ENCODE measurements at places on chromosomes 1 and 21.

DNA sequence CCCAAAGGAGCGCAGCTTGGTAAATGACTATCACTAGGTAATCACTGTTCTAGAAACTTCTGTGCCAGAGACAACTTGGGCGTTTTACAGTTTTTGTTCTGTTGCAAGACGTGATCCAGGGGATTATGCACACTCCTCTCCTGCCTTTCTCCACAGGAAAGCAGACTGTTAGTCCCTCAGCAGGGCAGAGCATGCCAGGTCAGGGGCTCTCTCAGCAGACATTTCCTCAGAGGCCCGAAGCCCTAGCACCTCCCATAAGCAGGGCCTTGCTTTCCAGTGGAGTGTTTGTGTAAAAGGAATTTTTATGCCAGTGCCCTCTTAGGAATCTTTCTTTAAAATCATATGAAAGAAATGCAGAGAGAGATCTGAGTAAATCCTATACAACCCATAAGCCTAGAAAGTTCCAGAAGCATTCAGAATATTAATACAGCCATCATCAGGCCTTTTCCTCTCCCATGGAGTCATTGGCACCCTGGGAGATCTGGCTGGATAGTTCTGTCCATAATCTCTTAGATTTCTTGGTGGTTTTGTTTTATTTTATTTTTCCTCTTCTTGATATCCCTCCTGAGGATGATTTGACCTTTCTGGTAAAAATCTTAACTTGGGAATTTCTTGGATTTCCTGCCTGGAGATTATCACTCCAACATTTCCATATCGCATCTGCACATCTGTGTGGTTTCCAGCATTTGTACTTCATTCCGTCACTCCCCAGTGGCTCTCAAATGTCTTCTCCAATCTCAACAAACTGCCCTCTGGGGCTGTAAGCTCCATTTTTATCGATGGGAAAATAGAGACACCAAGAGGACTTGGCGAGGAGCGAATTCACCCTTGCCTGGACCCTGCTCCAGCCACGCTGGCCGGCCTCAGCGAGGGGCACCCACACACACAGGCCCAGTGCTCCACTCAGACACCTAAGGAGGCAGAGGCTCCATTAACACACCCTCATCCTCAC is 116.1 kb downstream of the PSMG1 start:
- DNase-seq: no peak

DNA sequence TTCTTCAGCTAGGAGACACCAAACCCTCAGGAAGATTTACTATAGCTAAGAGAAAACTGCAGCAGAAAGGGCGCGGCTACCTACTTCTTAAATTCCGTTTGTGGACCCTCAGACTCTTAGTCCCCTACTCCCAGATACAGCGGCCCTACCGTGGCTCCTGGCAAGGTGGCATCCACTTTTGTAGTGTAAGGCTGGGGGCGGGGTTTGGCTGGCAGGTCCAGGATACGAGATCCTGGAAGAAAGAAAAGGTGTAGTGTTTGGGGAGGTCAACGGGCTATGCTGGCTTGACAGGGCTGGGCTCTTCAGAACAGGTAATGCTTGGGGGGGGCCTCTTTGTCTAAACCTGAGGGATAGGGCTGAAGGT is 280 bp downstream of the CREB3L4 start:
- no peak for DNase-seq

GRCh38 chr1:21625390-21626190 is 43.6 kb downstream of the RAP1GAP start:
- DNase-seq: no peak

DNA sequence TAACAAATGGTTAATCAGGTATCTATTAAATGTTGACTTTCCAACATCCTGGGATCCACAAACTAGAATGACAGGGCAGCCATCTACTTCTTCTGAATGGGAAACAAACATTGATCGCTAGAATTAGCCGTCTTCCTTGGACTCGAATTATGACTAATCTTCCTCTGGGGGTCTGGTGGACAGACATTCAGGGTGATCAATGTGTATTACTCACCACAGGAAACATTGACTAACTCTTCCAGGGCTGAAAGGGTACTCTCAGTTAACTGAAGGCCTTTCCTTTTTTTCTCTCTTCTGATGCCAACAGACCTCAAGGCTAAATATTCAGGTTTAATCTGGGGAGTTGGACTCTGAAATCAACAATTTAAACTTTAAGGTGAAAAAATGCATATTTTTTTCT is 9.5 kb downstream of the NOL9 start:
- no peak for DNase-seq

GRCh38 chr1:56322211-56322610 is 257.2 kb downstream of the PLPP3 start:
- no peak for DNase-seq

DNA sequence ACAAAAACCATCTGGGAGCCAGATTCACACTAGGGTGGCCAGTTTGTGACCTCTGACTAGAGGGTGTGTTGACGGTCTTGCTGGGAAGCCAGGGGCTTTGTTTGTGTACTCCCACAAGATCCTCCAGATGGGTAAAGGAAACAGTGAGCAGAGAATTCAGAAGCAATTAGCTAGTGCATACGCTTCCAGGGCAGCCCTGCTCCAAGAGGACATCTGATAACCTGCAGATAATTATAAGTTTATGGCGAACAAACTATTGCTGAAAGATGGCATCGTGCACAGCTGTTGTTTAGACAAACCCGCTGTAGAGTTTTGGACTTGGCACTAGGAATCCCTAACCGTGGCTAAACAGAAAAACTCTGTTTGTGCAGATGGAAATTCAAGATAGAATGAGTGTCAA is 326.4 kb downstream of the TGFB2 start:
- DNase-seq: no peak

DNA sequence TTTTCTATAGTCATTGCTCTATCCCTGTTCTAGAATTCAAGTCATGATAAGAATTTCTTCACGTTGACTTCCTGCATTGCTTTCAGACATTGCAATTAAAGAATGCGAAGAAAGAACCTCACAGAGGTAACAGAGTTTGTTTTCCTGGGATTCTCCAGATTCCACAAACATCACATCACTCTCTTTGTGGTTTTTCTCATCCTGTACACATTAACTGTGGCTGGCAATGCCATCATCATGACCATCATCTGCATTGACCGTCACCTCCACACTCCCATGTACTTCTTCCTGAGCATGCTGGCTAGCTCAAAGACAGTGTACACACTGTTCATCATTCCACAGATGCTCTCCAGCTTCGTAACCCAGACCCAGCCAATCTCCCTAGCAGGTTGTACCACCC is 10.6 kb downstream of the APCS start:
- no peak for DNase-seq

All from cortex of kidney (tissue), 1 donor.